ENCODE measurements at places on chromosomes 4 and X.
A peak's percentile ranks its signal among the peaks of the same experiment; 100 is the strongest.

GRCh38 chr4:1003271-1004070 is 8.0 kb upstream of the FGFRL1 start:
- no peak overlapping the region for H3K27ac ChIP-seq
- DNase-seq: no peak
- peaks cover 4% of the 10 kb centered on the region for H3K4me1 ChIP-seq
- H3K36me3 ChIP-seq: peaks cover 3% of the 10 kb centered on the region
- H3K27me3 ChIP-seq: peaks cover 77% of the 10 kb centered on the region

- no peak overlapping the region for H3K27ac ChIP-seq
- H3K4me1 ChIP-seq: peaks cover 10% of the 10 kb centered on the region
Observed at GRCh38 chr4:78169728-78170127, 112.6 kb downstream of the FRAS1 start.

DNA sequence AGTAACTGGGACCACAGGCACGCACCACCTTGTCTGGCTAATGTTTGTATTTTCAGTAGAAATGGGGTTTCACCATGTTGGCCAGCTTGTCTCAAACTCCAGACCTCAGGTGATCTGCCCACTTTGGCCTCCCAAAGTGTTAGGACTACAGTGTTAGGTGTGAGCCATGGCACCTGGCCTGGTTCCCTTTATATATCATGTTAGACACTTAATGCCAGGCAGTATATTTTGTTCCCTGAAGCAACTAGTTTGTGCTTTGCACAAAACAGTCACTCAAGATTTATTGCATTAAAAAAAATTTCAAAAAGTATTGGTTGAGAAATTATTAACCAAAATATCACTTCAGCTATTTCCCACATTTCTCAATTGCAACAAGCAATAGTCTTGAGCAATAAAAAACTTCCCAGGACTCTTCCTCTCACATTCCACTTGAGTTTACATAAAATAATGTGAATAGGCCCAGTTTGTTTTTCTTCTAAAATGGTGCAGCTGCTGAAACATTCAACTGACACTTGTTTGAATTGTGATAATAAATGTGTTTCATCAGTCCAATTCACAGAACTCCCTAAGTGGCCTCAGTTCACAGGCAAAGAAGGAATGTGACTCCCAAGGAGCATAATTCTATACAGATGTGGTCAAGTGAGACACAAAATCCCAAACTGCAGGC is 22.7 kb downstream of the CXCL1 start:
- H3K4me1 ChIP-seq: no peaks in the 10 kb centered on the region
- no peak overlapping the region for H3K4me3 ChIP-seq
- no peaks in the 10 kb centered on the region for H3K36me3 ChIP-seq
- no peak overlapping the region for H3K27ac ChIP-seq

DNA sequence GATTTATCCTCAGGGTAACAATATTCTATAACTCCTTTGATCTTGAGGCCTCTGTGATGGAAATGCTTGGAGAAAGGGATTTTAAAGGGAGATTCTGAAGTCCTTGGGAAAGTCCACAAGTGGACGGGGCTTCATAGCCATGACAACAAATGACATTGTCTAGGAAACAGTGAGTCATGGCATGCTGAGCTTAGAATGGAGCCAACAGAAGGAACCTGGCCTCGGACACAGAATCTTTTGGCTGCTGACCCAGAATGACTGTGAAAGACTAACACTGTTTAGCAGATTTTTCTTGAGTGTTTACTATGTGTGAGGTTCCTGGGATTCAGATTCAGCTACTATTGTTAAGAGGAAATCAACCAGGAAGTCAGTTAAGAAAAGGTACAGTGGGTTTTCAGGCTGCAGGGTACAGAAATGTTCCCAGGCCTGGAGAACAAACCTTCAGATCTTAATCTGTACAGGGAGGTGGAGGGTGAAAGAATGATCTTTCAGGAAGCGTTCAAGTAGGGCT is 18.1 kb upstream of the CXCL2 start:
- H3K36me3 ChIP-seq: no peaks in the 10 kb centered on the region
- H3K27ac ChIP-seq: peak overlapping the region; percentile 4
- DNase-seq: no peak
- H3K27me3 ChIP-seq: no peaks in the 10 kb centered on the region
- peak overlapping the region; percentile 4 for H3K4me3 ChIP-seq

DNA sequence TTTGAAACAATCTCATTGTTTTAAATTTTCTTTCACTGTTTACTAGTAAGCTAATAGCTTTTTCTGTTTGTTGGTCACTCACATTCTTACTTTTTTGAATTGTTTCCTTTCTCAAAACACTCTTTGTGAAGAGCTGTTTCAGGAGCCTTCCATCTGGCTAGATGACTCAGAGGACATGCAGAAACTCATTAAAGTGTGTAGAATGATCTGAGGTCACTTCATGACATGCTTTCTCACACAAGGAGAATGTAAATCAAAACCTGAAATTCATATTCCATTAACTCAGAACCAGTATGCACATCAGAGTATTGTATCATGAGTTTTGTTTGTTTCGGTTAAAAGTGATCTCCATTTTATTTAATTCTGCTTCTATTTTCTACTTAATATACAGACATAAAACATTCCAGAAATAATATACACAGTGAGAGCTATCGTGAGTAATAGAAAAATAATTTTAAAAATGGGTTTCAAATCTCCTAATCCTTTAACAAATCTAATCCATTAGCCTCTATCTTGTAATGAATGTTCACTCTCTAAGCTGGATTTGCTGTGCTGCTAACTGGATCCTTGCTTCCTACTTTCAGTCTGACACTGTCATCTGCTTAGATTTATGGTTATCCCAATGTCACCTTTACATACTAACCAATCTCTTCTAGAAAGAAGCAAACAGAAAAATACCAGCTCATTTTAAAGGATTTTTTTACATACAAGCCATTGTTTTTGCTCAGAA is 449.6 kb downstream of the FSTL5 start:
- no peak overlapping the region for H3K27ac ChIP-seq
- peaks cover 6% of the 10 kb centered on the region for H3K36me3 ChIP-seq
- H3K4me1 ChIP-seq: peaks cover 18% of the 10 kb centered on the region
- no peak overlapping the region for H3K4me3 ChIP-seq
- DNase-seq: no peak

- no peak overlapping the region for H3K4me3 ChIP-seq
- no peaks in the 10 kb centered on the region for H3K4me1 ChIP-seq
- peaks cover 7% of the 10 kb centered on the region for H3K27me3 ChIP-seq
- H3K36me3 ChIP-seq: peaks cover 3% of the 10 kb centered on the region
Observed at GRCh38 chrX:154661899-154662298, 8.5 kb upstream of the CTAG2 start.

- no peak overlapping the region for H3K4me3 ChIP-seq
- peaks cover 25% of the 10 kb centered on the region for H3K4me1 ChIP-seq
- peaks cover 3% of the 10 kb centered on the region for H3K36me3 ChIP-seq
- H3K27ac ChIP-seq: no peak overlapping the region
- H3K27me3 ChIP-seq: no peaks in the 10 kb centered on the region
- no peak for DNase-seq
Observed at GRCh38 chrX:77742788-77743476, 43.1 kb downstream of the ATRX start.

GRCh38 chrX:71111921-71112431 is 599 bp upstream of the IL2RG start:
- H3K4me1 ChIP-seq: peaks cover 17% of the 10 kb centered on the region
- peak overlapping the region; percentile 0 for H3K27ac ChIP-seq
- H3K4me3 ChIP-seq: no peak overlapping the region

DNA sequence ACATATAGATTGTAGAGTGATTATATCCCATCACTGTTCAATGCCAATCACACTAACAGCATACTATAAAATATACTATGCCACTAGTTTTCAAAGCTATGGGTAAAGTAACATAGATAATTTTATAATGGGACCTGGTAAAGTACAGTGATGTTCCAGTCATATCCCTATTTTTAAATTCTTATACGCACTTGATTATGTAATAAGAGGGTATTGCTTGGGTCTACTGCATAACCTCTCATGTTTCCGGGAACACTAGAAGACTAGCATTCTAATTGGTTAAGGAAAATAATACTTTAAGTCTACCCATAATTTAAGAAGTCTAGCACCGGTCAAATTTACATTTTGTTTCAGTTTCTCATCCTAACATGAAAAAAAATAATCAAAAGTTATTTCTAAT is 275.1 kb downstream of the CHIC1 start:
- H3K4me1 ChIP-seq: no peaks in the 10 kb centered on the region
- H3K4me3 ChIP-seq: no peak overlapping the region
- H3K36me3 ChIP-seq: no peaks in the 10 kb centered on the region
- no peaks in the 10 kb centered on the region for H3K27me3 ChIP-seq
- DNase-seq: no peak

DNA sequence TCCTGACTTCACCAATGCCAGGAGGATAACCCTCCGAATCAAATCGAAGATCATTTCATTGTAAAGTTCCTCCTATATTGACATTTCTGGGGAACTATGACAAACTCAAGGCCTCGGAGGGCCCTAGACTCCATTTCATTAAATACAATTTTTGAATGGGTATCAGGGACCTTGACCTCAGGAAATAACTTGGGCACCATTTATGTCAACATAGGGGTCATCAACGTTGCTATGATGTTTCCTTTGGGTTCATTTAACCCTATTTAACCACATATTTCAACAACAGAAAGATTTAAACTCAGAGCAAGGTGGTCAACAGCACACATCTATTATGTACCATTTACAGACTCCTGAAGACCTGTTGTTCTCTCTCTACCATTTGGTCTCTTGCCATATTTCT is 395.1 kb downstream of the TRIML1 start:
- peaks cover 5% of the 10 kb centered on the region for H3K36me3 ChIP-seq
- H3K4me1 ChIP-seq: no peaks in the 10 kb centered on the region
- no peak overlapping the region for H3K4me3 ChIP-seq

- no peaks in the 10 kb centered on the region for H3K27me3 ChIP-seq
- H3K27ac ChIP-seq: no peak overlapping the region
- no peak overlapping the region for H3K4me3 ChIP-seq
- no peaks in the 10 kb centered on the region for H3K36me3 ChIP-seq
- no peak for DNase-seq
Observed at GRCh38 chrX:2665387-2666304, 25.4 kb upstream of the CD99 start.

GRCh38 chr4:164977243-164978164 is at the start of gene TRIM61:
Gene TRIM61, minus strand, starts transcription at chr4:164977657. Its CDS starts 7,655 bp downstream, at chr4:164970002.
- H3K36me3 ChIP-seq: peaks cover 3% of the 10 kb centered on the region
- peak within 1 kb of the TSS; percentile 35 for H3K27ac ChIP-seq
- H3K4me1 ChIP-seq: no peaks in the 10 kb centered on the region
- no peak for DNase-seq
- no peaks in the 10 kb centered on the region for H3K27me3 ChIP-seq

DNA sequence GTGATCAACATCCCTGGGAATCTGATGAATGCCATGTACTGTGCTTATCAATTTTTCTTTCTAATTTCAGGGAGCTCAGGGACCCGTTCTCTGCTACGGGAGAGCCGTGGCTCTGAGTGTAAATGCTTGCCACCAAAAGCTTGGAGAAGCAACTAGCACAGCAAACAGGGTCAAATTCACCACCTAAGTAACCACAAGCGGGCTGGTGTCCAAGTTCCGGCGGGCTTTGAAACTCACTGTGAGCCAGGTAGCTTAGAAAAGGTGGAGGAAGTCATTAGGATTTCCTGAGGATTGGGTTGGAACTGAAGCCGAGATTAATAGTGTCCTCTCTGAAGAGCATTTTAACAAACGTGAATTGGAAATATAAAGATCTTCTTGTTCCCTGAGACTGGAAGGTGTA is 87.2 kb downstream of the CLDN34 start:
- peaks cover 11% of the 10 kb centered on the region for H3K4me1 ChIP-seq
- H3K36me3 ChIP-seq: peaks cover 11% of the 10 kb centered on the region
- no peaks in the 10 kb centered on the region for H3K27me3 ChIP-seq
- no peak overlapping the region for H3K4me3 ChIP-seq
- DNase-seq: no peak
- H3K27ac ChIP-seq: no peak overlapping the region

GRCh38 chr4:181688432-181688831 is 554.8 kb upstream of the TENM3 start:
- H3K27ac ChIP-seq: peak overlapping the region; percentile 39
- H3K36me3 ChIP-seq: no peaks in the 10 kb centered on the region
- H3K4me1 ChIP-seq: peaks cover 50% of the 10 kb centered on the region
- no peak for DNase-seq
- peak overlapping the region; percentile 2 for H3K4me3 ChIP-seq

DNA sequence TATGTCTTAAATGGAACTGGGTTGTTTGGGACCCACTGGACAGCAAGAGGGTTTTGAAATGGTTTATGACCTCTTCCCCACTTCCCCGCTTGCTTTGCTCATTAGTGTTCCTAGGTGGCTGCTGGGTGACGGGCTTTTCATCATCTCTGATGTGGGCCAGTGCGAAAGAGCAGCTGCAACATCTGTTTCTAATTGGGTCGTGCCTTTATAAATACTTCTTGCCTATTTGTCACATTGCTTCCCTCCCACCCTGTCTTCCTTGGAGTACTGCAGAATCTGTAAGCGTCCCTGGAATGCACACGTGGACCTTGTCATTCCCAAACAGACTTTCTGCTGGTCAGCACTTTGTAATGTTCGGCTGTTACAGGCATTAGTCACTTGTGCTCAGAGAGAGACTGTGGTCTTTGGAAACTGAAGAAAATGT is 35.2 kb downstream of the SEPTIN11 start:
- H3K27ac ChIP-seq: peak overlapping the region; percentile 39
- no peak overlapping the region for H3K4me3 ChIP-seq
- peaks cover 5% of the 10 kb centered on the region for H3K36me3 ChIP-seq
- H3K4me1 ChIP-seq: peaks cover 64% of the 10 kb centered on the region
- no peak for DNase-seq
- H3K27me3 ChIP-seq: no peaks in the 10 kb centered on the region

DNA sequence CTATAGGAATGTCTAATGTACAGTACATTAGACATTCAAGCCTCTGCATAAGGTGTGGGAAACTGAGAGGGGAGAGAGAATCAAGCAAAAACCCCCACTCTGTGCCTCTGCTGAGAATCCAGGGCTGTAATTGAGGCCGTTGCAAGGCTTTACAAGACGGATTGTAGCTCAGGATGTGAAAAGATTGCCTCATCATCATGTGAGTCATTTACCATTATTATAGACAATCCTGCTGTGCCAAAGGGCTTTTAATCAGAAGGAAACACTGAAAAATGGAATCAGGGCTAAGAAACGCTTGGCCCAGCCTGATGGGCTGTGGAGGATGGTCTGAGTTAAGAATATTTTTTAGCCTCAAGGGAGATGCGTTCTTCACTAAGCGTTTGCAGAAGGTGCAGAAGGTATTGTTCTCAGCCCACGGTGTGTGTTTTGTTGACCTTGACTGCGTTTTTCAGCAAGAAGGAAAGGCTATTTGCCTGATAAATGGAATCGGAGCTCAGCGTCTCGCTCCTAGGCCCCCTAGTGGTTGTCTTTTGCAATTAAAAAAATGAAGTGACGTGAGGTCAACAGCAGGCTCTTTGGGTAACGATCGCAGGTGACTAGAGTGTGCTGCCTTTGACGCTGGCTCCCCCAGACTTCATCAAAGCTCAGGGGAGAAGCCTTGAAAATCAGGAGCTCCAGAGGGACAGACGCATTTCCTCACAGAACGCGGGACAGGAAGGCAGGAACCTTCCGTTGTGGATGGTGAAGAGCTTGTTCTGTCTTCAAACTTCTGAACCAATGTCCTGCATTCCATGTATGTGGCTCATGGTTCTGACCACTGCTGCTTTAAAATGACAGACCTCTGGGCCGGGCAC is 18.1 kb upstream of the CHRNA9 start:
- H3K27me3 ChIP-seq: no peaks in the 10 kb centered on the region
- peaks cover 43% of the 10 kb centered on the region for H3K4me1 ChIP-seq
- H3K27ac ChIP-seq: peak overlapping the region; percentile 91
